ENCODE measurements at places on chromosomes 16 and 17.

DNA sequence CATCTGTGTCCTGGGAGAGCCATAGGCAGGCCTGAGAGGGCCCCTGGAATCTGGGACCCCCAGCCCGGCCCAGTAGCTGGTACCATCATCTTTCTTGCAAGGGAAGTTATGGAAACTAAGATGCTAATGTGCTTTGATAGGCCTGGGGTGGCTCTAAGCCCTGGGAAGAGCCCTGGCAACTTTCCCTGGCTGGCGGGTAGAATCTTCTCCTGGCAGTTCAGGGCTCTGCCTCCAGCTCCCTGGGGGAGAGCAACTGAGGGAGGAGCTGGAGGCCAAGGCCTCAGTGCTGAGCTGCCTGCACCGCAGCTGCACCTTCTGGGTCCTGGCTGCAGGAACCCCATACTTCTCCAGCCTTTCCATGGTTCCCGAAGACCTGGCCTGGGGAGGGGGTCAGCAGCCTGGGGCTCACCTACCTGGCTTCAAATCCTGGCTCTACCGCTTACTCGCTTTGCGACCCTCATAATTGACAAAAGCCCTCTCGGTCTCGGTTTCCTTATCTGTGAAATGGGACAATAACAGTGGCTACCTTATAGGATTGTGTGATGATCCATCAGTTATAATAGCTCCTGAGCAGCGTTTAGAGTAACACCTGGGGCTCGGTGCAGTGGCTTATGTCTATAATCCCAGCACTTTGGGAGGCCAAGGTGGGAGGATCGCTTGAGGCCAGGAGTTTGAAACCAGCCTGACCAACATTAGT lies 333.7 kb downstream of the SEC14L1 start:
- no peak for DNase-seq

GRCh38 chr17:3554440-3554839 lies 3.2 kb downstream of the TRPV3 start:
- DNase-seq, result no peak

- no peak for DNase-seq
Measured at GRCh38 chr16:47229053-47230050, 85.6 kb upstream of the NETO2 start.

- DNase-seq, result no peak
Measured at GRCh38 chr16:77938913-77939312, 83.4 kb upstream of the CLEC3A start.

- no peak for DNase-seq
Measured at GRCh38 chr17:32529604-32530003, 42.8 kb downstream of the CDK5R1 start.

DNA sequence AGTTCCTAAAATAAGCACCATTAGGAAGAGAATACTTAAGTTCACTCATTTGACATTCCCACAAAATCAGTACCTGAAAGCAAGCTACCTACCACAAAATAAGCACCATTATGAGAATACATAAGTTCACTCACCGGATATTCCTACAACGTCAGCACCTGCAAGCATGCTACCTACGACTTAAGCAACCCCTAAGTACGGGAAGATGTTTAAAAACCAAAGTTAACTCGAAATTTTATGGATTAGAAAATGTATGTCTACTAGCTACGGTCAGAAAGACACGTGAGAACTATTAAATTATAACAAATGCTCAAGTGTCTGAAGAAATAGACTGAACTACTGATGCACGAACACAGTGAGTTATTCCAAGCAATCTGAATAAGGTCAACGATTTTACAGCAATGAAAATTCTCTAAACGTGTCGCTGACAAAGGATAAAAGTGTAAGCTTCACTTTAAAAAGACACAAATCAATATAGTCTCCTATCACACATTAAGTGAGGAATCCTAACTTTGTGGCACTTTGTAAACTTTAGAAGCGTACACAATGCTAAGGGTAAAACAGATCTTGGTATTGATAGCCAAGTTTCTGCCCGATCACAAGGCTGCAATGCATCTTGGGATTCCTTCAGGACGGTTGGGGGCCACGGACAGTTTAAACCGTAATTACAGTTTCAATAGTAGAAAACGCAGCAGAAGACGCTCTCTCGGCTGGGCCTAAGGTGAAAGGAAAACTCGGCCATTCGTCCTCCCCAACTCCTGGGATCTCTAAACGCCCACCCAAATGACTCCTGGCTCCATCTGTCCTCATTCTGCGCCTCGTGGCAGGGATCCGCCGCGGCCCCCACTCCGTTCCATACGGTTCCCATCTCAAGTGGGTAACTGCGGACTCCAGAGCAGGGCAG lies 1.3 kb downstream of the GSPT1 start:
- peak; percentile 27 for DNase-seq
